ENCODE measurements at places on chromosomes 7 and 10.

DNA sequence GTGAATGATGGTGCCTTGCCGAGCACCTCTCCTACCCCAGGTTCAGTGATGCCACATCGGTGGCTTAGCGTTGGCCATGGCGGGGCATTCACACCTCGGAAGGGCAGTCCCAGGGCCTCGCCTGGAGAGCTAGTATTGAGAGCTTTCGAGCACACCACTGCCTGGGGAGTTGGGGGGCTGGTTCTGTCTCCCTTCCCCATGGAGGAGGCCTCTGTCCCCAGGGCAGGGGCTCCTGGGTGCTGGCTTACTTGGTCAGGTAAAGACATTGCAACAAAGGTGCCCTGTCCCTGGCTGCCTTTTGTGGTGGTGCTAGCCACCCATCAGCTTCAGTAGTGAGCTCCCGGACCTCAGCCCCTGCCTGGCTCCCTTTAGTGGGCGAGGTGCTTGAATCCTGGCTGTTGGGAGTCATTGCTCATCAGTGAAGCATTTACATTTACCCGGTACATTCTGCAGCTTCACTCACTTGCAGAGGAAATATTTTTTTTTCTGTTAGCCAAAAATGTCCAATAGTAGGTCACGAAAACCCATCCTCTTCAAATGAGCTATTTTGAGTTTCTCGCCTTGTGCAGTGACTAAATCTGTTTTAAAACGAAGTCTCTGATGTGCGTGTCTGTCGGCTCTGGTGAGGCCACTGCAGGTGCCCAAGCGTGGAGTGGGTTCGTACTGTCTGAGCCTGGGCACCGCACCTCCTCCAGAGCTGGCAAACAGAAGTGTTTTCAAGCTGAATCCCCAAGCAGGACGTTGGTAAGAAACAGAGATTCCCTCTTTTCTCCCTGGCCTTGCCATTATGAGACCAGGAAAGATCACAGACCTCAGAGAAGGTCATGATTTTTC lies 95.5 kb downstream of the INPP5A start:
- peaks cover 20% of the 10 kb centered on the region for H3K4me1 ChIP-seq
- H3K27me3 ChIP-seq = no peaks in the 10 kb centered on the region
- H3K4me3 ChIP-seq = no peak overlapping the region
- DNase-seq = no peak
- H3K27ac ChIP-seq = no peak overlapping the region

GRCh38 chr7:44114586-44115310 lies 8.6 kb downstream of the POLD2 start:
- H3K27me3 ChIP-seq = no peaks in the 10 kb centered on the region
- no peak overlapping the region for H3K4me3 ChIP-seq
- peaks cover 20% of the 10 kb centered on the region for H3K36me3 ChIP-seq
- no peak for DNase-seq
- no peak overlapping the region for H3K27ac ChIP-seq
- H3K4me1 ChIP-seq = peaks cover 6% of the 10 kb centered on the region

DNA sequence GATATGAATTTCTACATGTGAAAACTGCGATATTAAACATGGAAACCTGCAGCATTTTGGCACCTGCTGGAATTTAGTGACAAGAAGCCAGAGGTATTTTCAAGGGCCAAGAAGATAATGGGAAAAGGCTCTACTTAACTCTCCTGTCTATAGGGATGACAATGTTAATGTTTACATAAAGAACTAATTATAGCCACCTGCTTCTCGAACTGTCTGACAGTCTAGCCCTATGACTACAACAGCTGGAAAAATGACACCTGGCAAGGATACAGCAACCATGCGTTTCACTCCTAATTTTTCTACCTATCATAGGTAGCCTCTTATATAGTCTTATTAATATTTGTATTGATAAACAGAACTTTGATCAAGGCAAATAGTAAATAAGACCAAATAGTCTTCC lies 49.6 kb downstream of the MAGI2 start:
- H3K4me3 ChIP-seq = no peak overlapping the region
- H3K36me3 ChIP-seq = no peaks in the 10 kb centered on the region
- H3K27me3 ChIP-seq = no peaks in the 10 kb centered on the region
- DNase-seq = no peak
- H3K4me1 ChIP-seq = no peaks in the 10 kb centered on the region

DNA sequence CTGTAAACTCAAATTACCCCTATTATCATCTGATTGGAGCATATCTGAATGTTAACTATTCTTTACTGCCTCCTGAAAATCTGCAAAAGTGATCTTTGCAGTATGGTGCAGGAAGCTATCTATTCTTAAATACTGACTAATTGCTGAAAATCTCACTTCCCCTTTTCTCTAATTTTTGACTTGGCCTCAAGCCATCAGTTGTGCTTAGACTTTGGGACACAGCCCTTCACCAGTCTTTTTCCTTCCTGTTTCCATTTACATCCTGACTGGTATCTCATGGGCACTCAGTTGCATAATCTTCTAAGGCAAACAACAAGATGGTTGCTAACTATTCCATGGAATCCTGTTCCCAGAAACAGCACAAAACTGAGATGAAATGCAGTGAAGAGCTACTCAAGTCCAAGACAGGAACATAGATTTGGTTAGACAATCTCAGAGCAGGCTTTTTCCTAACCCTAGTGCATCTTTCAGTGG lies 228.5 kb downstream of the SORCS1 start:
- H3K4me1 ChIP-seq = no peaks in the 10 kb centered on the region
- no peaks in the 10 kb centered on the region for H3K36me3 ChIP-seq
- no peak overlapping the region for H3K27ac ChIP-seq
- H3K27me3 ChIP-seq = no peaks in the 10 kb centered on the region
- DNase-seq = no peak
- H3K4me3 ChIP-seq = no peak overlapping the region

- no peaks in the 10 kb centered on the region for H3K27me3 ChIP-seq
- no peak overlapping the region for H3K4me3 ChIP-seq
- H3K36me3 ChIP-seq = no peaks in the 10 kb centered on the region
- DNase-seq = no peak
Observed at GRCh38 chr10:76175533-76176165, 744.2 kb downstream of the LRMDA start.

DNA sequence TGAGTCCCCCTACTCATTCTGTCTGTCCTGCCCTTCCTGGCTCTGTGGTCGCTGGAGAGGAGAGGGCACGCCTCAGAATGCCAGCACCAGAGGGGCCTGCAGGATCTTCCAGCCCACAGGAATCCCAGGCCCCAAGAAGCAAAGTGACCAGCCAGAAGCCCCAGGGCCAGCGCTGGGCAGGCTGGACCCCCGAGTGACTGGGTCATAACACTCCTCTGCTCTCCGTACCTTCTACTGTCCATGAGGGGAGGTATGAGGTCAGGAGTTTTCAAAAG lies 102.6 kb upstream of the GPR26 start:
- H3K4me1 ChIP-seq = no peaks in the 10 kb centered on the region
- no peak overlapping the region for H3K4me3 ChIP-seq
- H3K27me3 ChIP-seq = peaks cover 19% of the 10 kb centered on the region

- no peak overlapping the region for H3K4me3 ChIP-seq
- no peak overlapping the region for H3K27ac ChIP-seq
- H3K36me3 ChIP-seq = peaks cover 9% of the 10 kb centered on the region
Observed at GRCh38 chr7:2251841-2252771, 10.1 kb downstream of the NUDT1 start.

DNA sequence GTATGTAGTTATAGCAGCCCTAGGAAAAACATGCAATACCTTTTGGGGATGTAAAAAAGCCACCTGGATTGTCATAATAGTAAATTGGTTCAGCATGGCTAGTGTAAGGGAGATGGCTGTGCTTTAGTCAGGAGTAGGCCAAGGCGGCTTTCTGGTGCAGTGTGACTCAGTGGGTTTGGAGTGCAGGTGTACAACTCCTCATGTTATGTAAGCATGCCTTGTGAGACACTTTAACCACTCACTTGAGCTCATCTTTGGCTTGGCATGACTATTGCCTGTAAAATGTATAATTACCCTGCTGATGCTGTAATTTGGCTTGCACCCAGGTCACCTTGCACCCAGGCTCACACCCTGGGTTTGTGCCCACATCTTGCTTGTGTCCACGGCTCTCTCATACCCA lies 239.2 kb upstream of the GLI3 start:
- no peaks in the 10 kb centered on the region for H3K4me1 ChIP-seq
- no peaks in the 10 kb centered on the region for H3K36me3 ChIP-seq
- no peak for DNase-seq
- H3K27me3 ChIP-seq = no peaks in the 10 kb centered on the region
- no peak overlapping the region for H3K4me3 ChIP-seq

GRCh38 chr10:44874166-44874565 lies 37.0 kb upstream of the TMEM72 start:
- H3K27ac ChIP-seq = no peak overlapping the region
- peaks cover 6% of the 10 kb centered on the region for H3K27me3 ChIP-seq

Data from activated CD4-positive, alpha-beta memory T cell treated with anti-CD3 and anti-CD28 coated beads for 36 hours (primary cell).